ENCODE measurements at places on chromosomes 4 and X.
A peak's percentile ranks its signal among the peaks of the same experiment; 100 is the strongest.

DNA sequence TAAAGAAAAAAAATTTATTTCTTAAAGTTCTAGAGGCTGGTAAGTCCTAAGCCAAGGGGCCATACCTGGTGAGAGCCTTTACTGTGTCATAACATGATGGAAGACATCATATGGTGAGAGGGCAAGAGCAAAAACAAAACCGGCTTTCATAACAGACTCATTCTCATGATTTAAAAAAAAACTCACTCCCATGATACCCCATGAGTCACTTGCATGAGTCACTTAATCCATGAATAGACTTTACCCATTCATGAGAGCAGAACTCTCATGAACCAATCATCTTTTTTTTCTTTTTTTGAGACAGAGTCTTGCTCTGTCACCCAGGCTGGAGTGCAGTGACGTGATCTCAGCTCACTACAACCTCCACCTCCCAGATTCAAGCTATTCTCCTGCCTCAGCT lies 369.7 kb upstream of the DIAPH2 start:
- no peak for DNase-seq

DNA sequence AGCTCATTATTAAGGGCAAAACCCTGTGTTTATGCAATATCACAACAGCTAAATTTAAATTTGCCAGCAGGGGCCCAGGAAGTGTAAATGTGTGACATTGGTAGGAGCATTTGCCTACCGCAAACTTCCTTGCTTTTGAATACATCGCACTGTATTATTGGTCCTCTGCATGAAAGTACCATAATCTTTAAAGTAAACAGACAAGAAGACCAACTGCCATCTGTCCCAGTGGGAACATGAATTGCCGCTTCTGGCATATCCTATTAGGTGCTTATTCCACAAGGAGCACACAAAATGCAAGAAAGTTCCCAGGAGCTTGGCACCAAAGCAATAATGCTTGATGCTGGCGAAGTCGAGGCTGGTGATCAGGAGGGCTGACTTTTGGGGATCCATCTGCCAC lies 51.3 kb downstream of the SOD3 start:
- DNase-seq: no peak

- no peak for DNase-seq
Observed at GRCh38 chr4:2617955-2618354, 81.5 kb downstream of the FAM193A start.

DNA sequence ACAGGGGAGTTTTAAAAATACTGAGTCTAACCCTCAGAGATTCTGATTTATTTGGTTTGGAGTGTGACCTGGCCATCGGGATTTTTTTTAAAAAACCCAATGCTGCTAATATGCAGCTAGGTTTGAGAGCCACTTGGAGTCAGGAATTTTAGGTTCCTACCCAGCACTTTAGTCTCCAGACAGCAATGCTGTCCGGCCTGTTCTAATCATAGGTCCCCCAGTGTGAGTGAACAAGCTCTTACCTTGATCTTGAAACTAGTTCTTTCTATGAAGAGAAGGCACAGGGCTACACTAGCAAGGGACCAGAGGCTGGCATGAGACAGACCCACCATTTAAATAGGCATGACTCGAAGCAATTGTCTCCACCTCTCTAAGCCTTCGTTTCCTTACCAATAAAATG lies 103.5 kb downstream of the SMIM20 start:
- no peak for DNase-seq

GRCh38 chr4:77052352-77052751 lies 23.4 kb downstream of the CCNI start:
- DNase-seq: peak; percentile 46

DNA sequence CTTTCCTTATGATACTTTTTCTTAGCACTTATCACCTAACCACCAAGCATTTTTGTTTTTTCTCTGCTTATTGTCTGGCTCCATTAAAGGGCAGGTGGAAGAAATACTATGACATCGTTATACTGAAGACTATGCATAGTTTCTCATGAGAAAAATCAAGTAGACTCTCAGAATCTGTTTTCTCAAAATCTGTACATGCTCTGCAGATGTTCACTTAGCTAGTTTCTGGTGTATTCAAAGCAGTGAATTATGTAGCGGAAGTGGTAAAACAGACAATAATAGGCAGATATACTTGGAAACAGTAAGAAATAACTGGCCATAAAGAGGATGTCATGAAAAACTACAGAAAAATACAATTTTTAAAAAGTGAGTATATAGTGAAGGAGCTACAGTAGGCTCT lies 146.0 kb downstream of the STIM2 start:
- no peak for DNase-seq

DNA sequence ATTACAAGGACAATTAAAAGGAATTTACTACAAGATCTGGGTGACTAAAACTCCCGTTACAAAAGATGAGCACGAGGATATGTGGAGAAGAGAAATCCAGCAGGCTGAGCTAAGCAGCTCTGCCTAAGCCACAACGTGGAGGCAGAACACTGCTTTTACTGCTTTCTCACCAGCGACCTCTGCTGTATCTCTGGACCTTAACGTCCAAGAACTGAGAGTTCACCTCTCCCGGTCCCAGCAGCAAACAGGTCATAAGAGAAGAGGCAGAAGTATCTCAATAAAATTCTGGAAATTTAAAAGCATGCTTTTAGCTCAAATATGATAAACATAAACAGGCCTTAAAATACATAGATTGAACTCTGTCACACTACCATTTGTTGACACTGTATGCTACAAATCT lies 81.0 kb downstream of the ADGRA3 start:
- no peak for DNase-seq

- no peak for DNase-seq
Observed at GRCh38 chr4:38334791-38335190, 329.2 kb upstream of the KLF3 start.

- DNase-seq: no peak
Observed at GRCh38 chrX:24285082-24285481, 28.8 kb downstream of the SUPT20HL2 start.

- no peak for DNase-seq
Observed at GRCh38 chrX:25125483-25125882, 109.7 kb upstream of the ARX start.

DNA sequence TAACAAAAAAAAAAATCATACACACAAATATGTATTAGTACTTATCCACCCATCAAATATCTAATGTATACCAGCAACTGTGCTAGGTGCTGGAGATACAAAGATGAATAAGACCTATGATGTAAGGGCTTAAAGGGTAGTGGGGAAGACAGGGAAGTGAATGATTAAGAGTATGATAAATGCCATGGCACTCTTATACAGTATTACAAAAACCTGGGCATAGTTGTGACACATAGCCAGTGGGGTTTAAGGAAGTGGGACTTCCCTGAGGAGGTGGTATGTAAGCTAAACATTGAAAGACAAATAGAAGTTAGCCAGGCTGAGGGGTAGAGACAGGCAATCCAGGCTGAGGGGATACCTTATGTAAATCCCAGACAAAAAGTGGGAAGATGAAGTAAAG lies 23.5 kb downstream of the CHM start:
- no peak for DNase-seq

- no peak for DNase-seq
Observed at GRCh38 chr4:139709660-139710059, 44.0 kb downstream of the MGST2 start.

GRCh38 chr4:183335369-183335940 lies 13.2 kb upstream of the CLDN24 start:
- DNase-seq: peak; percentile 80

GRCh38 chr4:140497747-140498636 lies at the start of gene MGAT4D:
Gene MGAT4D, minus strand, starts transcription at chr4:140498293. Its CDS starts 71 bp downstream, at chr4:140498222.
- DNase-seq: no peak

DNA sequence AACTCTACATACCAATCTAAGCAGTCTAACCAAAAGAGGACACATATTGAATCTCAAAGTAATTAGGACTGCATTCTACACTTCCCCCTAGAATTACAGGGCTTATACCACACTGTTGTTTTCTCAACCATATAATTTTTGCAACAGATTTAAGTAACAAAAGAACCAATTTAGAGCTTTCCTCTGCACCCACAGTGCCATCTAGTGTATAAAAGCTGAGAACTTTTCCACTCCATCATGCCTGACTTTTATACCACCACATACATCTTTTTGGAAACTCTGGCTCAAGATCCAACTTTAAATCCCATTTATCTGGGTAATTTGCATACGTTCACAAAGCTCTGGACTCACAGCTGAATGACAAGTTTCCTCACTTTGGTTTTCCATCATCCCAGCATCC lies 99.5 kb downstream of the EFHC2 start:
- no peak for DNase-seq
